Kidney capillary endothelial cell (primary cell): ENCODE measurements at places on chromosomes 1 and 21.

DNA sequence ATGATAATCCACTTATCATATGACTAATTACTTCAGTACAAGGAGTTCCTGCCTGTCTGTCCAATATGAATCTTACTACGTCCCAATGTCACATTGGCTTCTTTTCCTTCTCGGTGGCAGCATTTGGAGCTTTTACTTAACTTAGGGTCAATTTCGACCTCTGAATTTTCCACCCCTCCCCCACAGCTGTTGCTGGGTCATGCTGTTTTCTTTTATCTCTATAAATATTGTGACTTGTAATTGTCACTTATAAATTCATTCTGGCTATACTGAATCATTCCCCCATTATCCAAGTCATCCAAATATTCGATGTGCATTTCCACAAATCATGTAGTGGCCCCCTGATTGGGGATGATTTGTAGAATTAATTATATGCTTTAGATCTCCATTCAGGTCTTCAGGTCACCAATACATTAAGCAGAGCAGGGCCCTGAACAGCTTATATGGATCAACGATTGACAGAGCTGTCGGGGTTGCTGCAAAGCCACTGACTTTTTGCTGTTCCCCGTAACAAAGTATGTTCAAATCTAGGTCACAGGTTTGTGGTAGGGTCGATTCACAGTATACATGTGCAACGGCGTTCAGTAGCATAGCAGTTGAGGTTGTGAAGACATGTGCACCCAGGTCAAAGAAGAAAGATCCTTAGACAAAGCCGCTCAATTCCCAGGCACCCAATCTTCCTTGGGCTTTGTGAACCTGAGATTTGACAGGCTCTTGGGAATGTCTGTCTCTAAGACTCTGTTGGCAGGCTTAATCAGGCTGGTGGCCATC lies 18.3 kb upstream of the RNU1-4 start:
- DNase-seq, result no peak

DNA sequence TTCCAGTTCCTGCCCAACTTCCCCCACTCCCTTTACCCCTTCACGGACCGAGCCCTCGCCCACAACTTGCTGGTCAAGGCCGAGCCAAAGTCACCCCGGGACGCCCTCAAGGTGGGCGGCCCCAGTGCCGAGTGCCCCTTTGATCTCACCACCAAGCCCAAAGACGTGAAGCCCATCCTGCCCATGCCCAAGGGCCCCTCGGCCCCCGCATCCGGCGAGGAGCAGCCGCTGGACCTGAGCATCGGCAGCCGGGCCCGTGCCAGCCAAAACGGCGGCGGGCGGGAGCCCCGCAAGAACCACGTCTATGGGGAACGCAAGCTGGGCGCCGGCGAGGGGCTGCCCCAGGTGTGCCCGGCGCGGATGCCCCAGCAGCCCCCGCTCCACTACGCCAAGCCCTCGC lies 42.1 kb upstream of the ARHGEF16 start:
- no peak for DNase-seq

DNA sequence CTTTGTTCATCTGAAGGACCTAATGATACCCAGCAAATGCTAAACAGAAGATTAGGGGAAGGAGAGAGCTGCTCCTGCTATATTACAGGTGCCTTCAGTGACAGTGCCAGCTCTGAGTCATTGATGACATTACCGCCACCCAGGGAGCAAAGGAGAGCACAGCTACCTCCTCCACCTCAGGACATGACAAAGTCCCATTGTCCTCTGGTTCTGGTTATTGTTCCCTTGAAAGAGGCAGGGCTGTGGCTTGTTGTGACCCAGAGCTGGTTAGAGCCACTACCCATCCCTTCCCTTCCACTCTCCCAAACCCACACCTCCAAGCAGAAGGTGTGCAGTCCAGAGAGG lies 363.5 kb upstream of the DUSP10 start:
- no peak for DNase-seq

DNA sequence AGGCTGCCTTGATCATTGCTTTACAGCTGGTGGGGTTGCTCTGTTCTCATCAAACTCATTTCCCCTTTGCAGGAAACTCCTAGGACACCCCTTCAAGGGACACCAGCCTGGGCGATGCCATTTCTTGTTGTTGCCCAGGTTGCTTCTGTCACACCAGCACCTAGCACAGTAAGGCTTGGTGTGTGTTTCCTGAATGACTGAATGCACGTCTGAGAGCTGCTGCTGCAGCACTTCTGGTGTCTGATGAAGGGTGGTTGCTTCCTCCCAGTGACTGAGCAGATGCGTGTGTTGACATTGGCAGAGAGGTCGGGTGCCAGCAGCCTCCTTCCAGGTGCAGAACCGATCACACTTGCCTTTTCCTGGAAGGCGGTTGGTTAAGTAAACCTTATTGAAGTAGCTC lies 477.4 kb downstream of the CAMTA1 start:
- no peak for DNase-seq

- DNase-seq, result no peak
Measured at GRCh38 chr1:243977094-243977493, 74.0 kb upstream of the ZBTB18 start.

DNA sequence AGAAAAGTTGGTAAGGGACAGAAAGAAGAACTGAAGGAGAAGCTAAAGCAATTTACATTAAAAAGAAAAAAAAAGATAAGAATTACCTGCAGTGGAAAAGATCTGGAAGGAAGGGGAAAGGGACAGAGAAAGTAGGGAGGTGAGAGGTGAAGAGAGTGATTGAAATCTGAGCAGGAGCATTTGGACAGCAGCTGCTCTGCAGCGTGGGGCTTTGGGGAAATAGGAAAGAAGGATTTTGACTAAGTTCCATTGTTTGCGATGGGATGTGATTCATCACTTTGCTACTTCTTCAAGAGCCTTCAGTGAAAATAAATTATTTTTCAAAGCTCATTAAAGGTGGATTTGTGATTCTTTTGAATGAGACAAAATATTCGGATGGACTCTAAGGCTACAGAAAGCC lies 26.1 kb upstream of the NMNAT2 start:
- peak; percentile 68 for DNase-seq

DNA sequence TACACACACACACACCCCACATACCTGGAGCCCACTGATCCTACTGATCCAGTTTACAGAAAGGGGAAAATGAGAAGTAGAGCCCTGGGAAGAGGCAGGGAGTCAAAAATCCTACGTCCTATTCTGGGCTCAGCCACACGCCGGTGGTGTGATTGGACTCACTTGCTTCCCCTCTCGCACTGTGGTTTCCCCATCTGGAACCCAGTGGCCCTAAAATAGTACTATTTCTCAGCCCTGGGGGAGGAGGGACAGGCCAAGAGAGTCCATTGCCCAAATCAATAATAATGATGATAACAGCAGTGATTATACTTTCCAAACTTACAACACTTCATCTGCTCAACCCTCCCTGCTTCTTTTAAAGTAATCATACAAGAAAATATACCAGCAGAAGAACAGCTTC lies 2.9 kb upstream of the PIGR start:
- DNase-seq, result no peak

GRCh38 chr1:24317956-24318614 lies 1.1 kb upstream of the GRHL3 start:
- no peak for DNase-seq

DNA sequence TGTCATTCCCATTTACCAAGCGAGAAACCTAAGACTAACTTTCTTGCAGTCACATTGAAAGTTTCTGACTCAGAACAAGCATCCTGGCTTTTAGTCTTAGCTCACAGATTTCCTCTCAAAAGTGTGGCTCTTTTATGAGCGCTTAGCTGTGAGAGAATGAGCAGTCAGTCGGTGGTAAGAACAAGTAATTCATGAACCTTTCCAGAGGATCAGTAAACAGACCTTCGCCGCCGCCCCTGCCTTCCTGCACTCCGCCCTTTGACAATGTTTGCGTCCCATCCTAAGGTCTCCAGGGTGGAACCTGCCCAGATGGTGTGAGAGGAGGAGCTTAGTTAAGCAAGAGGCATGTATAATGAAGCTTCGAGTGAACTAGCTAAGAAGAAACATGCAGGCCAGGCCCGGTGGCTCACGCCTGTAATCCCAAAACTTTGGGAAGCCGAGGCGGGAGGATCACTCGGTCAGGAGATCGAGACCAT lies 142.4 kb downstream of the GLUL start:
- no peak for DNase-seq
